ENCODE measurements at places on chromosomes 16 and 17. TPM values are rescaled to one million over a fixed set of nuclear protein-coding genes. Genes with fewer than 3 reads are reported as not detected.

Gene VWA3A
- total RNA-seq = not detected

Gene FOXC2
- not detected for total RNA-seq

Gene SPNS2
- total RNA-seq = 0.37 TPM

Gene MYH13
- total RNA-seq = not detected

Gene SRL
- not detected for total RNA-seq

Gene IGSF6
- 0.11 TPM for total RNA-seq

Gene IRX5
- total RNA-seq = not detected

Gene GP1BA
- not detected for total RNA-seq

GRCh38 chr17:10646392-10646990 is 10.6 kb downstream of the MYH3 start:
- H3K27ac ChIP-seq = no peak overlapping the region
- no peak overlapping the region for H3K4me3 ChIP-seq
- peak; percentile 87 for DNase-seq
- peaks cover 18% of the 10 kb centered on the region for H3K36me3 ChIP-seq
- no peaks in the 10 kb centered on the region for H3K27me3 ChIP-seq

DNA sequence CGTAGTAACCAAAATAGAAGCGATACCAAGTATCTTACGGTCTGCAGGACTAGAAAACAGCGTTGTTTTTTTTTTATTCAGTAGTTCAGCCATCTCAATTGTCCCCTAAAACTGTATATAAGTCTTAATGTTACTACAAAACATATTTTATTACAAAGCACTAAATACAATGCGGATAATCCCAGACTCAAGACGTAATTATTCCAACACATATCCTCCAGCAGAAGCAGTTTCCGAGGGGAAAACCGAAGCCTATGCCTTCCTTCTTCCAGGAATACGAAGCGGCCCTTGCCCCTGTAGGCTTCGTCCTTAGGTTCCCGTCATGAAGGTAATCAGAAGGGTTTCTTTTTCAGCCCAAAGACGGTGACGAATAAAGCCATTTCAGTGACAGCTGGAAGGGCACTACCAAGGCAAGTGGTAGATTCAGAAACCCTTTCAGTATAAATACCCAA is 2.3 kb downstream of the TMEM107 start:
- peaks cover 40% of the 10 kb centered on the region for H3K4me1 ChIP-seq
- peak overlapping the region; percentile 78 for H3K4me3 ChIP-seq
- peak overlapping the region; percentile 96 for H3K27ac ChIP-seq
- H3K36me3 ChIP-seq = no peaks in the 10 kb centered on the region
- no peak for DNase-seq
- H3K27me3 ChIP-seq = no peaks in the 10 kb centered on the region

DNA sequence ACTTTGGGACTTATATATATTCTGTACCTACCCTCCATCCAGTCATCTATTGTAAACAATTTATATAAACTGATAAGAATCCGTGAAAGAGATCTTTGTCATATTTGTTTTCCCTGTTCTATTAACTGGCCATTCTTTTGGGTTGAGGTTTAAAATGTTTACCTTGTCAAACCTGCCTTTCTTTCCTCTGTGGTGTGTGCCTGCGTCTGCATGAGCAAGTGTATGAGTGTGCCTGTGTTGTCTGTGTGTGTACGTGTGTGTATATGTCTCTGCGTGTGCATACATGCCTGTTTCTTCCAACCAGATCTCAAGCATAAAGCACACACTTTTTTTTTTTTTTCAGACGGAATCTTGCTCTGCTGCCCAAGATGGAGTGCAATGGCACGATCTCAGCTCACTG is 201.5 kb downstream of the C16orf95 start:
- no peak overlapping the region for H3K4me3 ChIP-seq
- no peak for DNase-seq
- peaks cover 17% of the 10 kb centered on the region for H3K27me3 ChIP-seq
- H3K27ac ChIP-seq = no peak overlapping the region
- no peaks in the 10 kb centered on the region for H3K4me1 ChIP-seq

DNA sequence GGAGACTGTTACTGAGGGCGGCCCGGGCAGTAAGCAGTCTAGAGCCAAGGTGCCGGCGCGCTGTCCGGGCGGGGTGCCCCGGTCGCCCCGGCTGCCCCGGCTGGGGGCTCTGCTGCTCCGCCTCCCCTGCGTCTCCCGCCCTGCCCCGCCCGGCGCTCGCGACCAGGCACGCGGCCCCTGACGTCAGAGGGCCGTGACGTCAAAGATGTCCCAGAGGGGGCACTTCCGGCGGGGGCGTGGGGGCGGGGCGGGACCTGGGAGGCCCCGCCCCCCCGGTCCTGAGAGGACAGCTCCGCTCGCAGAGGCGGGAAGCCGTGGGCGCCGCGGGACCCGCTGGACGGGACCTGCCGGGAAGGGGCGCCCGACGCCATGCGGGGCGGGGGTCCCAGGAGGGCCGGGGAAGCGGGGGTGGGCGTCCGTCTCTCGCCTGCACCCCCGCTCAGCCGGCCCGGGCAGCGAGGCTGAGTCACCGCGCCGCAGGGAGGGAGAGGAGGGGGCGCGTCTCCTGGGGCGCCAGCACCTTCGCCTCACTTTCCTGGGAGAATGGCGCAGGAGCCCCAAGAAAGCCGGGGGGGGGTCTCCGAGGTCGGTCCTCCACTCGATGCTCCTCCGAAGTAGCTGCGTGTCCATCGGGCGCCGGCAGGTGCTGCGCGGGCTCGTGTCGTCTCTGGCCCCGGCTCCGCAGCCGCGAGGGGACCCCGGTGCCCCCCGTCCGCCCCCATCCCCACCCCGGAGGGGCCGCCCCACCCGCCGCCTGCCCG is 4.4 kb upstream of the HIC1 start:
- H3K4me1 ChIP-seq = peaks cover 27% of the 10 kb centered on the region
- H3K36me3 ChIP-seq = peaks cover 1% of the 10 kb centered on the region
- peaks cover 11% of the 10 kb centered on the region for H3K27me3 ChIP-seq
- H3K4me3 ChIP-seq = no peak overlapping the region
- H3K27ac ChIP-seq = no peak overlapping the region
- peak; percentile 87 for DNase-seq

- DNase-seq = peak; percentile 42
- peaks cover 42% of the 10 kb centered on the region for H3K4me1 ChIP-seq
- H3K4me3 ChIP-seq = peak overlapping the region; percentile 100
- H3K27me3 ChIP-seq = no peaks in the 10 kb centered on the region
Observed at GRCh38 chr16:57186872-57187854, 1.0 kb downstream of the RSPRY1 start.

- H3K4me1 ChIP-seq = peaks cover 3% of the 10 kb centered on the region
- no peak for DNase-seq
- H3K27me3 ChIP-seq = peaks cover 2% of the 10 kb centered on the region
Observed at GRCh38 chr17:63455417-63455816, 9.3 kb upstream of the CYB561 start.

GRCh38 chr17:19644493-19645210 is 3.9 kb upstream of the ALDH3A2 start:
- DNase-seq = no peak
- no peaks in the 10 kb centered on the region for H3K36me3 ChIP-seq
- H3K4me1 ChIP-seq = peaks cover 33% of the 10 kb centered on the region
- peaks cover 10% of the 10 kb centered on the region for H3K27me3 ChIP-seq
- no peak overlapping the region for H3K27ac ChIP-seq

- H3K4me1 ChIP-seq = peaks cover 1% of the 10 kb centered on the region
- H3K4me3 ChIP-seq = no peak overlapping the region
- H3K27ac ChIP-seq = no peak overlapping the region
- no peaks in the 10 kb centered on the region for H3K27me3 ChIP-seq
- DNase-seq = peak; percentile 21
- H3K36me3 ChIP-seq = no peaks in the 10 kb centered on the region
Observed at GRCh38 chr17:76678330-76678729, 32.4 kb downstream of the MXRA7 start.

- H3K27ac ChIP-seq = peak overlapping the region; percentile 58
- DNase-seq = peak; percentile 80
- H3K36me3 ChIP-seq = no peaks in the 10 kb centered on the region
- H3K4me1 ChIP-seq = peaks cover 72% of the 10 kb centered on the region
- H3K4me3 ChIP-seq = peak overlapping the region; percentile 29
Observed at GRCh38 chr16:85947230-85948137, 48.5 kb downstream of the IRF8 start.

DNA sequence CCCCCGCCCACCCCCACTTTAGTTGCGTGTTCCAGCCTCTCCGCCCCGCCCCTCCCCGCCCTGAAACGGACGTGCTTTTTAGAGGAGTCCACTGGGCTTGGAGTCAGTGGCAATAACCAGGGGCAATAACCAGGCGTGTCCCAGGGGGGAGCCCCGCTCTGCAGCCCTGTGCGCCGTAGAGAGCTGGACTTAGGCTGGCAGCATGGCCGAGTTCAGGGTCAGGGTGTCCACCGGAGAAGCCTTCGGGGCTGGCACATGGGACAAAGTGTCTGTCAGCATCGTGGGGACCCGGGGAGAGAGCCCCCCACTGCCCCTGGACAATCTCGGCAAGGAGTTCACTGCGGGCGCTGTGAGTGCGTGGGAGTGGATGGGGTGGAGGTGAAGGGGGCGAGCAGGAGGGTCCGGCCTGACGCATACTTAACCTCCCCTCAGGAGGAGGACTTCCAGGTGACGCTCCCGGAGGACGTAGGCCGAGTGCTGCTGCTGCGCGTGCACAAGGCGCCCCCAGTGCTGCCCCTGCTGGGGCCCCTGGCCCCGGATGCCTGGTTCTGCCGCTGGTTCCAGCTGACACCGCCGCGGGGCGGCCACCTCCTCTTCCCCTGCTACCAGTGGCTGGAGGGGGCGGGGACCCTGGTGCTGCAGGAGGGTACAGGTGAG is at the start of gene ALOX15B:
Gene ALOX15B (plus strand): TSS at position 106 of the 657 bp plus-strand sequence. CDS start 97 bp downstream, at position 203.
- H3K27me3 ChIP-seq = peaks cover 25% of the 10 kb centered on the region
- no peak within 1 kb of the TSS for H3K4me3 ChIP-seq
- no peaks in the 10 kb centered on the region for H3K4me1 ChIP-seq
- peak; percentile 36 for DNase-seq

DNA sequence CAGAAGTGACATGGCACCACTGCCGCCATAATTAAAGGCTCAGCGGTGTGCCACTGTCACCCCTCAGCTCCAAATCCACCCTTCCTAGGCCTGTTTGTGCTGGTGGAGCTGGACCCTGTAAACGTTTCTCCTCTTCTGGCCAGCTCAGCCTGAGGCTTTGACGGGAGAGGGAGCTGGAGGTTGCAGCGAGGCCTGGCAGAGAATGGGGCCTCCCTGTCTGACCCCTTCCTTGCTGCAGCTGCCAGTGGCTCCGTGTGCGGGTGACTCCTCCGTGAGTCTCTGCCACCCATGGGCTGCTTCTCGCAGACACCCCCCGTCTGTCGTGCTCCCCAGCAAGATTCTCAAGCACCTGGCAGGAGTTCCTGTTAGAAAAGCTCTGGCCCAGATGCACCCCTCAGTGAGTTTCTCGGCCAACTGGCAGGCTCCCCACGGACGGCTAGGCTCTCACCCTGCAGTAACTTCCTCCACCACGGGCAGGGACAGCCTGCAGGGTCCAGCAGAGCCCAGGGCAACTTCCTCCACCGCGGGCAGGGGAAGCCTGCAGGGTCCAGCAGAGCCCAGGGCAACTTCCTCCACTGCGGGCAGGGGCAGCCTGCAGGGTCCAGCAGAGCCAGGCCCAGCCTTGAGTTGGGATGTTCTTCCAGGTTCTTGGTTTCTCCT is 4.7 kb upstream of the CHMP6 start:
- H3K4me3 ChIP-seq = no peak overlapping the region
- peak; percentile 4 for DNase-seq
- H3K4me1 ChIP-seq = peaks cover 12% of the 10 kb centered on the region
- H3K36me3 ChIP-seq = no peaks in the 10 kb centered on the region
- peaks cover 3% of the 10 kb centered on the region for H3K27me3 ChIP-seq
- H3K27ac ChIP-seq = no peak overlapping the region

DNA sequence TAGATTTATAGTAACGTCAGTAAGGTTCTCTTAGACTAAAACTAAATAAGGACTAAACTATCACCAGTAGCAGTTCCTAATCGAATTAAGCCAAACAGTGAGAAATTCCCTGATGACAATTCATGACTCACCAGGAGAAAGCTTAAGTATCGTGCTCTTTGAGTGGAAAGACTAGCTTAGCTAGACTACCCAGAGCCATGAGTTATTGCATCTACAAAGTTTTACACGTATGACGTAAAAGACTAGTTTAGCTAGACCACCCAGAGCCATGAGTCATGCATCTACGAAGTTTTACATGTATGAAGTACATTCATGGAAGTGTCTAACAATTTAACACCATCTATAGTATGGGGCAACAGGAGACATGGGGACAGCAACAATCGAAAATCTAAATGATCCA is 36.6 kb downstream of the UBE2G1 start:
- H3K36me3 ChIP-seq = peaks cover 27% of the 10 kb centered on the region
- H3K27me3 ChIP-seq = no peaks in the 10 kb centered on the region
- peak overlapping the region; percentile 33 for H3K27ac ChIP-seq
- H3K4me1 ChIP-seq = peaks cover 61% of the 10 kb centered on the region
